ENCODE measurements at places on chromosomes 2 and 18.

DNA sequence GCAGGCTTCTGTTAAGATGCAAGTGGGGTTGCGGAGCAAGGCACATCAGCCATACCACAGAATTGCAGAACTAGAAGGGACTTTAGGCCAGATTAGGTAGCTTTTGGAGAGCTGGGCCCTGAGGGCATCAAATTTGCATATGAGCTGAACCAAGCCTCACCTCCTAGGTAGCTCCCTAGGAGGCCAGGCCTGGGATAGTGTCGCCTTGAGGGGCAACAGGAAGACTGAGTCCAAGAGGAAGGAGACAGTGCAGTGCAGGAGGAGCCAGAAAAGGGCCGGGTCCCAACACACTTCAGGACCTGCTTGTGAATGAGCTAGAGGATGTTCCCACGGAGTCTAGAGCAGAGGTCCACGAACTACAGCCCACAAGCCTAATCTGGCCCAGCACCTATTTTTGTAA is 98.7 kb downstream of the MAPK4 start:
- DNase-seq, result no peak

DNA sequence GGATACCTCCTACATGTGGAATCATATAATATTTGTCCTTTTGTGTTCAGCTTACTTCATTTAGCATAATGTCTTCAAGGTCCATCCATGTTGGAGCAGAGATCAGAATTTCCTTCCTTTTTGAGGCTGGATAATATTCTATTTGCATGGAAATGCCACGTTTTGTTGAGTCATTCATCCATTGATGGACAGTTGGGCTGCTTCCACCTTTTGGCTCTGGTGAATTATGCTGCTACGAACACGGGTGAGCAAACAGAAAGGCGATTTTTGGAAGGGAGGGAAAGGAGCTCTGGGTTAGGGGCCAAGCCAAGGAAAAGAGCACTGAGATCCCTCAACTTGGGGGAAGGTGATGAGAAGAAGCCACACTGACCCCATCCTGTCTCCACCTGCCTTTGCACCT is 260.5 kb downstream of the TNS1 start:
- no peak for DNase-seq

DNA sequence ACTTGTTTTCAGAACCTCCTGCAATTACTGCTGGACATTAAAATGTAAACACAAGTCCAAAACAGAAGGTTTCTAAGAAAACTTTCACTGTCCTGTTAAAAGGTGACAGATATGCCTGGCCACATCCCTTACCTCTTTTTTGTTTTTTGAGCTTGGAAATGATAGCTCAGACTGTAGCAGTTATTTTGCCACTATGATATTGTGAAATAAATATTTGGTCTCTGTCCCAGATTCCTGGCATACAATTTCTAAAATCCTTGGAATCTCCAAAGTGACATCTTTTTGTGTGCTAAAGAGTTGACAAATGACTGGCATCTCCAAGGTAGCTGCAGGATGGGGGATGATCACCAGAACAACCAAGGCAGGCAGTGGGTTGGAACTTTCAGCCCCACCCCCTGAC is 16.8 kb downstream of the TPGS2 start:
- no peak for DNase-seq

- no peak for DNase-seq
These were observed 276.4 kb downstream of the HRH4 start for GRCh38 chr18:24736662-24737330.

DNA sequence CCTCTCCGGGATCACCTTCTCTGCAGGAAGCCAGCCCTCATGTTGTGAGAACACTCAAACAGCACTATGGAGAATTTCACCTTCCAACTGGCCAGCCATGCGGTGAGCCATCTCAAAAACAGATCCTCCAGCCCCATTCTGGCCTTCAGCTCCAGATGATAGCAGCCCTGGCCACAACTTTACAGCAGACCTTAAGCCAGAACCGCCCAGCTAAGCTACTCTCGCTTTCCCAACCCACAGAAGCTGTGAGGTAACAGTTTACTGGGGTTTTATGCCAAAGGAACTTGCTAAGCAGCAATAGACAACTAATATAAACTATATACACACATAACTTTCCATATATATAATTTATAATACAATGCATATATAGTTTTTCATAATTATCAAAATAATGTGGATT is 11.6 kb upstream of the PTPN4 start:
- DNase-seq, result no peak

DNA sequence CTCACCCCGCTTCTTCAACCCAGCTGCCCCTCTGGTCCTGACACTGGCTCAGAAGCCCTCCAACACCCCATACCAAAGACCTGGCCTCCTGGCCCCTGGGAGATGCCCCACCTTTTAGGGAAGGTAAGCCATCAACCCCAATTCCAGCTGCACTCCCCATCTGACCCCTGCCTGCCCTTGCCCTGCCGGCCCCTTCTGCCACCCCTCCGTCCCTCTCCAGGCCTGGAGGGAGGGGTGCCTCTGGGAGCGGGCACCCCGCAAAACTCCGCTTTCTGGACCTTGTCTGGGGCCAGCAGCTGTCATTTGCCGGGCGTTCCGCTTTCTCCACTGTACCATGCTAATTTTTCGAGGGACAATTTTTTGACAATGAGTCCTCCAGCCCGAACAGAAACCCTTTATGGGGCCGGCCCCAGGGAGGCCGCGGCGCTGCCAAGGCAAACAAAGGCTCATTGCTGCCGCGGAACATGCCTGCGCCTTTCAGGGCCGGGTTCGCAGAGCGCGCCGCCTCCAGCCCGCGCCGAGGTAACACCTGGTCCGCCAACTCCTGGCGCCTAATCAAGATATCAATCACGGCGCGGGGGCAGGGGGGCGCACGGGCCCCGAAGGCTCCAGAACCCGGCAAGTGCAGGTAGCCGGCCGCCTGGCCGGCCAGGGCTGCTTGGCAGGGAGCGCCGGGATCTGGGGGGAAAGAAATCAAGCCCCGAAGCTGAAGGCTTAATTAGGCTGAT is 96.0 kb downstream of the INHBB start:
- DNase-seq, result no peak

- peak; percentile 35 for DNase-seq
These were observed 48.3 kb downstream of the THUMPD2 start for GRCh38 chr2:39730685-39731302.

GRCh38 chr2:168550670-168551069 is 94.6 kb downstream of the CERS6 start:
- no peak for DNase-seq

- DNase-seq, result peak; percentile 63
These were observed 10.1 kb downstream of the CYP26B1 start for GRCh38 chr2:72137498-72138010.

DNA sequence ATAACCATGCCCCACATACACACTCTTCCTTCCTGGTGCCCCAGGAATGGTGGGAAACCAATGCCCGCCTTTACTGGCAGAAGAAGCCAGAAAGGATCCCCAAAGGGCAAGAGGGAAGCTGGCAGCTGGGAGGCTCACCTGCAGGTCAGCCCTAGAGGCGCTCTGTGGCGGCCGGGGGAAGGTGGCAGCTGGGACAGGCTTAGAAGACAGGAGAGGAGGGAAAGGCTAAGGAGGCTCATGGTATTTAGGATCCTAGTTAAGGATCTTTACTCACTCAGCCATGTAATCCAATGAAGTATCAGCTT is 23.8 kb downstream of the ADRA2B start:
- no peak for DNase-seq

DNA sequence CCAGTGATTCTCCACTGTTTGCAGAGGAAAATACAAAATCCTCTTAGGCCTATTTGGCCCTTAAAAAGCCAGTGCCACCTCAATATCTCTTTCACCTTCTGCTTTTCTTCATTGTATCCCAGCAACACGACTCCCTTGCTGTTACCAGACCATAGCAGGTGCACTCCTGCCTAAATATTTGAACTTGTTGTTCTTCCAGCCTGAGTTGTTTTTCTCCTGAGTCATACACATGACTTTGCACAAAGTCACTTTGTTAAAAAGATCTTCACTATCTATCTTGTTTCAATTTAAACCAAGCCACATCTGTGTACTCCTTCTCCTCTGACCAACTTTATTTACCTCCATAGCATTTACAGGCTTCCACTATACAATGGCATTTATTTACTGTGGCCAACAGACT is 103.6 kb downstream of the LRRTM4 start:
- no peak for DNase-seq

DNA sequence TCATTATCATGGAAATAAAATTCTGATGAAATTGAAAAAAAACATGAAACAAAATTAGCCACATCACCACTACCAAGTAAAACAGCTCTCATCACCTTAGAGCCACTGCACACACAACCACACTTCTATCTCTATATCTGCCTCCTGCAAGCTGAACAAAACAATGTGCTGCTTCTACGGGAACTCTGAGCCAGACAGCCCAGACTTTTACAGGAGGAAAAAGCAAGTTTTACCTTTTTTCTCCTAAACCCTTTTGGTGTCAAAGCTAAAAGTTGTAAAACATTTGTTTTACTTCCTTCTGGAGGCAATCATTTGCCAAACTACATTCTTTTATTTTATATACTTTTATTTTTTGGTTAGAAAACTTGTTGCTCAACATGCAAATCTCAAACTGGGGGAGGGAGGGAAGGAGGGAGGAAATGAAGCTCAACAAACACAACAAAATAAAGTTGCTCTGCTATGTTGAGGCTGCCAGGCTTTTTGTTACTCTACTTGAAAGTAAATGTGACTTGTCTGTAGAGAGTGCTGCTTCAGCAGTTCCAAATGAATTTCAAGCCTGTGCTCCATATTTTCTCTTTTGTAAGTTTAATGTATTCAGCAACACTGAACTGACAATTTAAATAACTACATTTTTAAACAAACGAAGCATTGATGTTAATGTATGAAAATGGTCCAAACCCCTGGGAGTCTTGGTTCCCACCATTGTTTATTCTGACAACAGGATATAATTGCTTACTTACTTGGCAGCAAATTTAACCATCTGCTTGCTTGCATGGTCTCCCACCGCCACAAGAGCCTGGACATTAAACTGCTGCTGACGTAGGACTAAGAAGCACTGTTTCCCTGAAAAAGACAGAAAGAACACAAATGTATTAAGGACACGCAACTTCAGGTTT is 24.5 kb downstream of the DARS1 start:
- DNase-seq, result peak; percentile 24

- DNase-seq, result no peak
These were observed 54.2 kb downstream of the DIPK1C start for GRCh38 chr18:74402806-74403433.

GRCh38 chr2:69791045-69791444 is 38.4 kb upstream of the GMCL1 start:
- no peak for DNase-seq

DNA sequence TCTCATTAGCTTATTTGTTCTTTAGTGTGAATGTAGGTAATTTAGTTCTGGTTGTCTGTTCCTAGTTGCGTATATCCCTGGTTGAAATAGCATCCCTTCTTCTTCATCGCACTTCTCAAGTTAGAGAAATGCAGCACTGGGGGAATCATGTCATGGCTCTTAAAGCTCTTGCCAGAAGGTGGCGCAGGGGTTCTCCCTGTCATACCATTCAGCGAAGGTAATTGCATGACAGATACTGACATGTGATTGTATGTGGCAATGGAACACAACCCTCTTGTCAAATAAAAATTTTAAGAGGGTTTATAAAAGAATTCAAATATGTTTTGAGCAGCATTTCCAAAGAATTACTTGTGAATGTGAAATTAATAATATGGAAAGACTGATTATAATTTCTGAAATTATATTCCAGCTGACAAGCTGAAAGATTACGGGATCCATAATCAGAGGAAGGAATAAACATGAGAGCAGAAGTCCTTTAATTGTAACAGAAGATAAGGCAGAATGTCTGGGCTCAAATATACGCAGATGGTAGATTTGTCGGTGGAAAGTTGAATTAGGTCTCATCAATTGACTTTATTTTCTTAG is 411.7 kb downstream of the DSEL start:
- DNase-seq, result peak; percentile 62

DNA sequence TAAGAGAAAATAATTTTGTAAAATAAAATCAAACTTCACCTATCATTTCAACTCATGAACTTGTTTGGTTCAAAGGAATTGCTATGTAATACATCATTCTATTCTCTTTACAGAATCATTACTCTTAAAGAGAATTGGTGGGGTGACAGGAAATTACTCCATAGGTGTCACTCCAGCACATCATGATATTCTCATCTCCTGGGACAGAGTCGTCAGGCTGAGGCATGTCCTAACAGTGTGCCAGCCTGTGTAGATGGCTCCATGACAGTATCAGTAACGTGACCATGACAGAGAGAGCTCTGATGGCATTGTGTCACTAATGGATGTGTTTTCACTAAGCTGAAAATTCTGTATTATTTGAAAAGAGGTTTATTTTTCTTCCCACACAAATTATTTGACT is 13.9 kb downstream of the SPATS2L start:
- no peak for DNase-seq

- DNase-seq, result no peak
These were observed 238.8 kb downstream of the LDLRAD4 start for GRCh38 chr18:13457327-13457726.

DNA sequence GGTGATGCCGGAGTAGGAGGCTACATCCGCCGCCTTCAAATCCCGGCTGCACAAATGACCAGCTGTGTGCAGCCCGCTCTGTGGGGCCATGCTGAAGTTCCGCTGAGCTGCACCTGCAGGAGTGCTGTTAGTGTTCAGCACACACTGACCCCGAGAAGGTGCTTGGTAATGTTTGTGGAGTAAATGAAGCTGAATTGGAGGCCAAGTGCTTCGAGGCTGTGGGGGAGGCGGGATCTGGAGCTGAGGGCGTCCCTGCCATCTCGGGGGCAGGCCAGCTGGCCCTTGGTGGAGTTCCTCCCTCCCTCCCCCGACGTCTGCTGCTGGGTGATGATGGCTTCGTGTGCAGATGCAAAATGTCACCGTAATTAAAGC is 23.2 kb downstream of the KCNF1 start:
- no peak for DNase-seq

DNA sequence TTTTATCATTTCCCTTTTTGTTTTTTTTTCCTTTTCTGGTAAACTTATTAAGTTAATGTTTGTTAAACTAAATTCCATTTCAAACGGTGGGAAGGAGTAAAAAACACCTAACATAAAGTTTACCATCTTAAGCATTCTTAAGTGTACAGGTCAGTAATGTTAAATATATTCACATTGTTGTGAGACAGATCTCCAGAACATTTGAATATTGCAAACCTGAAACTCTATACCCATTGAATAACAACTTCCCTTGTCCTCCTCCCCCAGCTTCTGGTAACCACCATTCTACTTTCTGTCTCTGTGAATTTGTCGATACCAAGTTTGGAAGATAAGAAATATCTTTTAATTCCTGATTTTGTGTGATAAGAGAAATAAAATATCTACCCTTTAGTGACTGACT is 12.0 kb upstream of the NAT8 start:
- DNase-seq, result no peak

DNA sequence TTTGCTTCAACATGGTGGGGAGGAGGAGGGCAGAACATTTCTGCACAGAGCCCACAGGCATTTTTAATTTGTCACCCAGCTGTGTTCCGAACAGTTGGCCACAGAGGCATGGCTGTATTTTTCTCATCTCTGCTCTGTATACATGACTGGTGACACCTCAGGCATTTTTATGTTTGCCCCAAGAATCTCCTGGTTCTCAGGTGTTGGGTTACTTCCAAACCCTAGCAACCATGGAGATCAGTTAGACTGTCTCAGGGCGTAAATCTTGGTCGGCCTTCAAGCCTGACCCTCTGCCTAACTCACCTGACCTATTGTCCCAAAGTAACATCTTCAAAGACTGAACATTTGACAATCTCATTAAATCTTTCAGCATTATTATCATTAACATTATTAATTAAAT is 100.0 kb downstream of the ABCA12 start:
- no peak for DNase-seq

Measured in NCI-H1694 (cell line).